T-helper 2 cell treated with Interferon-gamma antibody and Interleukin-4, amounts not matched to agents 100 ng/mL and 5 ng/mL, for 36 hours (primary cell): ENCODE measurements at places on chromosomes 7 and 10. TPM values are rescaled to one million over a fixed set of nuclear protein-coding genes. Genes with fewer than 3 reads are reported as not detected.

The CALN1 gene
- not detected in 2 replicates for total RNA-seq

The TET1 gene
- 2.3 and 2.7 TPM in 2 replicates for total RNA-seq

The PLXDC2 gene
- total RNA-seq: not detected in 2 replicates

The TMEM176B gene
- not detected in 2 replicates for total RNA-seq

The BUB3 gene
- 213 and 216 TPM in 2 replicates for total RNA-seq

The CALCR gene
- total RNA-seq: not detected in 2 replicates

The TBL2 gene
- 28.1 and 28.8 TPM in 2 replicates for total RNA-seq

The GPR146 gene
- total RNA-seq: 13.8 and 17.0 TPM in 2 replicates

The ETV1 gene
- total RNA-seq: 0.07 and 0.41 TPM in 2 replicates

The NKX2-3 gene
- total RNA-seq: not detected in 2 replicates

The DOCK4 gene
- 0.09 and 0.23 TPM in 2 replicates for total RNA-seq

The GPC2 gene
- 7.0 and 8.5 TPM in 2 replicates for total RNA-seq

The COL28A1 gene
- not detected in 2 replicates for total RNA-seq

The IKZF1 gene
- total RNA-seq: 473 and 486 TPM in 2 replicates

The ANKRD22 gene
- 0.16 TPM in 1 of 2 replicates, not detected in the other for total RNA-seq

The SYT15 gene
- 1.2 TPM in 2 replicates for total RNA-seq

The CYP2W1 gene
- not detected in 2 replicates for total RNA-seq

The HYAL4 gene
- not detected in 2 replicates for total RNA-seq

The SEC24C gene
- total RNA-seq: 116 and 119 TPM in 2 replicates

The HKDC1 gene
- 1.3 and 2.9 TPM in 2 replicates for total RNA-seq

The PURB gene
- 25.9 and 26.6 TPM in 2 replicates for total RNA-seq

The PLEKHA1 gene
- total RNA-seq: 6.6 and 7.8 TPM in 2 replicates

The AKR1C4 gene
- not detected in 2 replicates for total RNA-seq

The GPNMB gene
- 0.73 and 0.82 TPM in 2 replicates for total RNA-seq
